ENCODE measurements at places on chromosomes 5 and 9. TPM values are rescaled to one million over a fixed set of nuclear protein-coding genes. Genes with fewer than 3 reads are reported as not detected.

GRCh38 chr5:178644826-178645545, 18.1 kb upstream of the CLK4 start:
- DNase-seq, result no peak

DNA sequence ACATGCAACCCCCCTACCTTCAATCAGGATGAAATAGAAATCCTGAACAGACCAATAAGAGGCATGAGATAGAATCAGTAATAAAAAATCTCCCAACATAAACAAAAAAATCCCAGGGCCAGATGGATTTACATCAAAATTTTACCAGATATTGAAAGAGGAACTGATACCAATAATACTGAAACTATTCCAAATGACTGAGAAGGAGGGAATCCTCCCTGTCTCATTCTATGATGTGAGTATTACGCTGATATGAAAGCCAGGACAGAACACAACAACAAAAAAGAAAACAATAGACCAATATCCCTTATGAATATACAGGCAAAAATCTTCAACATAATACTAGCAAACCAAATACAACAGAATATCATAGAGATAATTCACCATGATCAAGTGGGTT, 109.0 kb upstream of the SMC2 start:
- no peak for DNase-seq

GRCh38 chr9:137411645-137412380, 11.1 kb downstream of the EXD3 start:
- peak; percentile 85 for DNase-seq

DNA sequence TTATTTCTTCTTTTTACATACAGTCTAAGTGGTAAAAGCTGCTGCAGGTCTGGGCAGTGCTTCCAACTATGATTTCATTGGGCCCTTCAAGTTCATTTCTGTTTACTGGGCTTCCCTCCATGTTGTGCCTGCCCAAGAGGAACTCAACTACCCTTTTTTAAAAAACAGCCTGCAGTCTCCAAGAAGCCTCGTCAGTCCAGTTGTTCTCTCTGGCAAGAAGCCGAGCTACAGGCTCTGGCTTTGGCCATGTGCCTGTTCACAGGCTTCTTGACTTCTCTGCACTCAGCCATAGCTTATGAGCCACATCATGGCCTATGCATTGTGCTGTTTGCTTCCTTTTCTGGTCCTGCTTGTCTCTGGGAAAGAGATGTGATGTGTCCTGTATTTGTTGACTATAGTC, 119.7 kb upstream of the PJA2 start:
- peak; percentile 31 for DNase-seq

DNA sequence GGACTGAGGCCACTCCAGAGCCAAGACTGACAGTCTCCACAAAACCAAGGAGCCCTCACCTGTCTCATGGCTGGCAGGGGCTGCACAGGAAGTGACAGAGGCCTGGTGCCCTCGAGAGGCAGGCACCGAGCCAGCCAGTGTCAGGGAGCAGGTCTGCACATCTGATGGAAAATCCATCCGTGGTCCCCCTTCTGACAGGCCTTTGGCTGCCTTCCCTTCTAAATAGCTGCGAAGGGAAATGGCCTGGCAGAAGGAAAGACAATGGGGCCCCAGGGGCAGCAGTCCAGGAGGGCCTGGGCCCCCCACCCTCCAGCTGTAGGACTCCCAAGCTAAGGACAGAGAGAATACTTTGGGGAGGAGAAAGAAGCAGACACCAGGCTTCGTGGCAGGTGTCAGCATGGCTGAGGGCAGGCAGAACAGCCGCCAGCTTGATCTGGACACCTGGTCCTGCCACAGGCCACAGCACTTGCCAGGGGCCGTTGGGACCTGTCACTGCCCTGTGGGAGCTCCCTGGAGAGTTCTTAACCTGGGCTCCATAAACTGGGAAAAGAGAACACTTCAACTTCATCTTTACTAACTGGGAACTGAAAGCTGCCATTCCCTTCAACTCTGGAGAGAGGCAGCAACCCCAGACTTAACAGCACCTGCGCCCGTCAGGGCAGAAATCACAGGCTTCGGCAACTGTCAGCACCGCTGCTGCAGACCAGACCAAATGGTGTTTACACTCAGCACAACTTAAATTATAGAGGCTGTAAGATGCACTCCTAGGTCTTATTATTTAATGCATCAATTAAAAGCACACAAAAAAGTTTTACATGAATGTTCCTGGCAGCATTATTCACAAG, 22.0 kb downstream of the ADAMTS2 start:
- no peak for DNase-seq

DNA sequence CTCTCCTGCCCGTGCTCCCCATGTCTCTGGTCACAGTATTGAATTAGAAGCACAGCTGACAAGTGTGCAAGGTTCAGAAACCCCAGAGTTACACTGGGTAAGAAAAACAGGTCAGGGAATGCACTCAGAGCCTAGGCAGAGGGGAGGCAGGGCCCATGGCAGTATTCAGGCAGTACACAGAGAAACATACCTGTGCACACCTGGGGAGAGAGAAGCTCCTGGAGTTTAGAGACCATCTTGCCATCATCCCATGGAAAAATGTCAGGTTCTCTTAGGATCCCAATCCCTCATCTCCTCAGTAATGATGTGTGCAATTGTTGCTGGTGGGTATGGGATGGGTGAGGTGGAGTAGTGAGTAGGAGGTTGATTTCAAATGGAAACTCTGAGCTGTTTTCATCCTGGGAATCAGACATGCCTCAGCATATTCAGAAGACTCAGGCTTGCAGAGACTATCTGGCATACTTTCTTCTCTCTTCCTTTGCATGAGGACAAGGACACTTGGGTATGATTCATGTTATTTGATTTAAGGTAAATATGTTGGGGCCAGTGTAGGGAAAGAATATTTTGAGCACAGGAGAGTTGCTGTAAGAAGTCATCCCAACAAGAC, 228.5 kb downstream of the ESM1 start:
- no peak for DNase-seq

DNA sequence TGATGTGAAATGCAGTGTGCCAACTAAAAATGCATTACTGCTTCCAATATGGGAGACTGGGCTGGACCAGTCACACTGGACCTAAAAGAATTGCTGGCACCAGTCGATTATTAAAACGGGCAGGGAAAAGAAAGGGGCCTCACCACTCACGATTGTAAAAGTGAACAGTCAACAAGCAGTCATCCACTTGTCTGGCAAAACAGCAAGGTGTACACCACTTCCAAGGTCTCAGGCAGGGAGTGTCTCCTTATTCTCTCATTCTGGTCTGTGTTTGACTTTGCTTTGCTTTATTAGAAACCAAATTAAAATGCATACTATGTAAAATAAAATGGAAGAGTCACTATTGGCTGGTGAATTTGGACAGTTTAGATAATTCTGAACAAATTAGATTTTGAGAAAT, 57.8 kb upstream of the TRPM3 start:
- no peak for DNase-seq

DNA sequence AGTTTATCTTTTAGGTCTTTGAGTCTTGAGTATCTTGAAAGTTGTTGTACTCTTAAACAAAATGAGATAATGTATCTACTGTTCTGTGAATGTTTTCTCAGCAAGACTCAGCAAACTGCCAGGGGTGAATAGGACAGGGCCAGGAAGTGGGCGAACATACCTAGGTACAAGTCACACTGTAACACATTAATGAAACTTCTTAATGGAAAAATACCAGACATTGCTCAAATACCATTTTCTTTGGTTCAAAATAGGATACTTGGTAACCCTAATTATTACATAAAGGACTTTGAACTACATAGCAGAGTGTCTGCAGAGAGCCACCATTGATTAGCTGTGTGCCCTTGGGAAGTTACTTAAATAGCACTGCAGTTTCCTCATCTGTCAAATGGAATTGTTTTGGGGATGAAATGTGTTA, 197.5 kb downstream of the ARHGEF28 start:
- DNase-seq, result peak; percentile 56

DNA sequence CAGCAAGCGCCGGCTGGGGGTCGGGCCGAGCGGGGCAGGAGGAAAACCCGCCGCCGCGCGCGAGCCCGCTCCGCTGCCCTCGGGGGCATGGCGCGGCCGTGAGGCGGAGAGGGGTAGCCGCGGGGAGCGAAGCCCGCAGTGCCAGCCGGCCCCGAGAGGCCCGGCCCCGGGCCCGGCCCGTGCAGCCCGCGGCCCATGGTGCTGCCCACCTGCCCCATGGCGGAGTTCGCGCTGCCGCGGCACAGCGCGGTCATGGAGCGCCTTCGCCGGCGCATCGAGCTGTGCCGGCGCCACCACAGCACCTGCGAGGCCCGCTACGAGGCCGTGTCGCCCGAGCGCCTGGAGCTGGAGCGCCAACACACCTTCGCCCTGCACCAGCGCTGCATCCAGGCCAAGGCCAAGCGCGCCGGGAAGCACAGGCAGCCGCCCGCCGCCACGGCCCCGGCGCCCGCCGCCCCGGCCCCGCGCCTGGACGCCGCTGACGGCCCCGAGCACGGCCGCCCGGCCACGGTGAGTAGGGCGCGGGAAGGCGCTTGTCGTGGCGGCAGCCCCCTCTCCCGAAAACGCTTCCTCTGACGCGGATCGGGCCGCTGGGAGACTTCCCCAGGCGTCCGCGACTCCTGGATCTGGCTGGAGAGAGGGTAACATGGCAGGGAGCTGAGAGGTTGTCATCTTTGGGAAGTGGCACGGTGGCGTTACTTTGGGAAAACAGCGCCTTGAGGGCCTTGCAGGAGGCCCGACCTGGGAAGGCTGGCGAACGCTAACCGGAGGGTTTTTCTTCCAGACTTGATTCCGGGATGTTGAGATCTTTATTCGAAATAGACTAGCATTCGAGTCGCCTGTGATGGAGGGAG, 523 bp downstream of the MAML1 start:
- peak; percentile 66 for DNase-seq

- DNase-seq, result no peak
These were observed 2.4 kb downstream of the TTC39B start for GRCh38 chr9:15304632-15305031.

GRCh38 chr5:37709020-37709419, 130.8 kb downstream of the GDNF start:
- DNase-seq, result no peak

DNA sequence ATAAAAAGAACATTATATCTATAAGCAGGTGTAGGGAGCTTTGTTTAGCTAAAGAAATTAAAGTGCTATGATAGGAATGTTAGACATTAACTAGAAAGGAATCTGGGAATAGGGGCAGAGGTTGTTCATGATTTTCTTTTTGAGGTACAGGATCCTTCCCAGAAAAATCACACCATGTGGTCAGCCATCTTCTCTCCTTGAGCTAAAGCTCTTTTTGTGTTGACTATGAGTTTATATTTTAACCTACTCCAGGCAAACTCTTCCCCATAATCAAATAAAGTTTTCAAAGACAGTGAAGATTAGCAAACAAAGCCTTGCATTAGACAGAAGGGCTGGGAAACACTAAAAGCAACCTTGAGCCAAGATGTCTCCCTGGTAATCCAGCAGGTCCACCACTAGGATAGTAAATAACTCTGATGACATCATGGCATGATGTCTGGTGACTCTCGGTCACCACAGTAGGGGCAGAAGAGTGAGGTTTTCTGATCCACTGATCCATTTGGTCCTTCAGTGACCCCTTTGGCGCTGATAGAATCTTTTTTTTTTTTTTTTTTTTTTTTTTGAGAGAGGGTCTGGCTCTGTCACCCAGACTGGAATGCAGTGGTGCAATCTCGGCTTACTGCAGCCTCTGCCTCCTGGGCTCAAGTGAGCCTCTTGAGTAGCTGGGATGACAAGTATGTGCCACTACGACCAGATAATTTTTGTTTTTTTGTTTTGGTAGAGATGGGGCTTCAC, 30.6 kb upstream of the IL6ST start:
- peak; percentile 44 for DNase-seq

DNA sequence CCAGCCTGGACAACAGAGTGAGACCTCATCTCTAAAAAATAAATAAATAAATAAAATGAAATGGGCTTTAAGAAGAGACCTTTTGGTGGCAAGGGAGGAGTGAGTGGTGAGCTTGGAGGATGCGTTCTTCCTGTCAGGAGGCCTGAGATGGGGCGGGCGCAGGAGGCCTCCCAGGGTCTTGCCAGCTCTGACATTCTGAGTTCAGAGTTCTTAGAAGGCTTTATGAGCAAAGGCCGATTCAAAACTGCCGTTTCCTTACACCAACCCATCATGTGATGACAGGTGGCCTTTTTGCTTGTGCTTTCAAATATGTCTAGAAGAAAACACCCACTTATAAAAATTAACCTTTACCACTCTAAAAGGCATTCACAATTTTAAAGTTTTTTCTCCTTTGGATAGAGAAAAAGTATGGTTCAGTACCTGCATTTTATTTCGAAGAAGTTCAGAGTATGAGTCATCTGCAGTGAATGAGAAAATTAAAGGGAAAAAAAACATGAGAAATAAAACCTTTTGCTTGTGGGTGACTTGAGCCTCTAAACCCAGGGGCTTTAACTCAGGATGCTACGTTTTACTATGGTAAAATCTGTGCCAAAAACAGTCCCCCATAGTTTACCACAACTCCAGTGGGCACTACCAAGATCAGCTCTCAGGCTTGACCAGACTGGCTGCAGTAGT, 157.4 kb upstream of the OTULINL start:
- DNase-seq, result no peak

GRCh38 chr9:38670542-38671371, 49.2 kb downstream of the FAM240B start:
- DNase-seq, result no peak

DNA sequence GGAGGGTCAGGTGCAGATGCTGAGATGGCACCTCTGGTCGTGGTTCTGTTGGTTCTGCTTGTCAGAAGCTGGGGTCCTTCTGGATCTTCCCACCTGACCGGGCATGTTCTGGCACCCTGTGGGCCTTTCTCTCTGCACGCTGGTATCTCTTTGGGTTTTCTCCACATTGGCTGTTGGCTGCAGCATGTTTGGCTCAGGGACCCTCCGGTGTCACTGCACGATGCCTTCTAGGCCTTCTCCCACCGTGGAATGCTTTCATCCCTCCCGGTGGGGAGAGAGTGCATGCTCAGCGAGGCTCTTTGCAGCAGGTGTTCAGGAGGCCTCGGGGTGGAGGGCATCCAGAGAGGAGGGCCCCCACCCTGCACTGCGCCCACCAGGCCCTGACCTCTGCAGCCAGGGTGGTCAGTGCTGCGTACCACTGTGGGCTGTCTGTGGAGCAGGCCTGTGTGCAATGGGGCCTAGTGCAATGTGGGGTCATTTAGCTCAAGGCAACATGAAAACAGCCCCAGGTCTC, 119.4 kb downstream of the WNK2 start:
- no peak for DNase-seq

- DNase-seq, result peak; percentile 48
These were observed 550 bp downstream of the CORO2A start for GRCh38 chr9:98191671-98192502.

GRCh38 chr9:19615036-19615624, 173.7 kb downstream of the SLC24A2 start:
- DNase-seq, result no peak

- no peak for DNase-seq
These were observed 111.7 kb upstream of the TMEM161B start for GRCh38 chr5:88380332-88380731.

PCDHGA7 gene
- total RNA-seq, result 0.87 TPM

FOXI1 gene
- not detected for total RNA-seq

TSSK1B gene
- total RNA-seq, result not detected

HAVCR1 gene
- total RNA-seq, result 2.0 TPM

CKMT2 gene
- total RNA-seq, result 10.5 TPM

FAM200C gene
- 1.8 TPM for total RNA-seq
